Stimulated activated CD4-positive, alpha-beta T cell treated with anti-CD3 and anti-CD28 coated beads, Interleukin-4, amount 100 ng/mL, for 4 hours (primary cell): ENCODE measurements at places on chromosomes 5 and 9.

DNA sequence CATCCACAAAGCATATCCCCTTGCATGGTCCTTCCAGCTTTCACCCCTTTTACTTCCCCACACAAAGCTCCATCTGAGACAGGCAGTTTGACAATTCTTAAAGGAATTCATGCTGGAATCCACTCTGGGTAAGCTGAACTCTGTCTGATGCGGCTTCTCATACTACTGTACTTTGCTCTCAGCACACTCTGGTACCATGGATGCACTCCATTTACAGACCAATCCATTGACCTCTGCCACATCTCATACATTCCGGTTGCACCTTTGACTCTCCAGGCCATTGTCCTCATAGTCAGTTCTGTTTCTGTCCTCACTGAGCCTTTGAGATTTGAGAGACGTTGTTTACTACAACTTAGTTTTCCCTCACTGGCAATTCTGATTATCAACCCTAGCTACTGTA is 12.2 kb downstream of the SPATA9 start:
- DNase-seq = no peak

DNA sequence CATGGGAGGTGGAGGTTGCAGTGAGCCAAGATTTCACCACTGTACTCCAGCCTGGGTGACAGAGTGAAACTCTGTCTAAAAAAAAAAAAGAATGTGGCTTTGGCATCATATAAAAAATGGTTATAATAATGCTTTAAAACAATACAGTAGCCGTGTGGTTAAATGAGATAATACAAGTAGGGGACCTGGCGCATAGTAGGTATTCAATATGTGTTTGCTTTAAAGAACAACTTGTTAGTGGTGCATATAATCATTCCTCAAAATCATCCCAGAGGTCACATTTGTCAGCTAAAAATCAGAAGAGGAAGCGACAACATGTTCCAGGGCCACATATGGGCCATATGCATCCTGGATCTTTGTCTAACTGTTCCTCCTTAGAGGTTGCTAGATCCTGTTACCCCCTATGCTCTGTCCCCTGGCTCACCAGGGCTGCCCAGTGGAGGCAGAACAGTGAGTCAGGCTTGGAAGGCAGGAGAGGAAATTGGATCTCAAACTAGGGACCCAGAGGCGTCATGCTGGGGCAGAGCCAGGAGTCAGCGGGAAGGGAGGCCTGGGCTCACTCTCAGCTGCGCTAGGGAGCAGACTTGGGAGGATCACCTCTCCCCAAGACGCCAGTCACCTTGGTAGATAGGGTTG is 27.7 kb downstream of the LHX6 start:
- DNase-seq = no peak

- DNase-seq = no peak
Measured at GRCh38 chr5:133950821-133951612, 17.4 kb downstream of the C5orf15 start.

GRCh38 chr5:17370651-17371050 is 127.4 kb upstream of the TAF11L2 start:
- DNase-seq = no peak

DNA sequence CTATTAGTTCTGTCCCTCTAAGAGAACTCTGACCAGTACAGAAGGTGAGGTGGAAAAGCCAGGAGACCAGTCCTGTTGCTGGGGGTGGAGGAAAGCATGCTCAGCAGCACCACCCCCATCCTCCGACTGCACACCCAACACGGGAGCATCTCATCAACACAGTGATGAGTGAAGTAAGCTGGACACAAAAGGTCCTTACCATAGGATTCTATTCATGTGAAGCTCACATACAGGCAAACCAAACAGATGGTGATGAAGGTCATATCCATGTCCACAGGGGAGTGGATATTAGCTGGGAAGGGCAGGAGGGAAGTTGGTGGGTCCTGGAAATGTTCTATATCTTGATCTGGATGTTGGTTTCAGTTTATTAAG is 14.8 kb upstream of the MARCHF6 start:
- DNase-seq = no peak

DNA sequence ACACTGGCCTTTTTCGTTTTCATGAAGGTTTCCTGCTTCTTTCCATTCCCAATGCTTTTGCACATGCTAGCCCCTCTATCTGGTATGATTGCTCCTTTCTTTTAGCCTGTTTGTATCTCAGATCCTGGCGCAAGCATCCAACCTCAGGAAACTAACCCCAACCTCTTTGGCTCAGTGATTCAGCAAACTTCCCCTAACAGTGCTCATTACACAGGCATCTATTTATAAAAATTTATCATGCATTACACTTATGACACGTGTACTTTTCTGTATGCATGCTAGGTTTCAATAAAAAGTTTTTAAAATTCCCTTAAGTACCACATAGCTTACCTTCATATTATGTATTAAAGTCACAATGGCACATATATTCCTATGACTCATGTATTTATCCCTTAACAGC is 218.9 kb downstream of the EPB41L4A start:
- no peak for DNase-seq

DNA sequence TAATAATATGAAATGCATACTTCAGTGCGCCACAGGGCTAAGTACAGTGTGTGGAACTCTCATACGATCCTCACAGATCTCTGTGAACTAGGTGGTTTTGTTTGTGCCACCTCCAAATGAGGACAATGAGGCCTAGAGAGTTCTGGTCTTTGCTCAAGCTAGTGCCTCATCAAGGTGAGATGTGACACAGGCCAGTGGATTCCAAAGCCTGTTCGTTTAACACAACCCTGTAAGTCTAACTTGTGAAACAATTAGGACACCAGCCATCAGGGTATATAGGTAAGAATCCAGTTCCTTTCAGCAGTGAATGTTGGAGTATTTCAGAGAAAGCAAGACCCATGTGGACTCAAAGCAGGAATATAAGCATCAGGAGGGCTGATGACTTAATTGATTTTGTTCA is 130.7 kb upstream of the GAS1 start:
- no peak for DNase-seq

GRCh38 chr5:59348189-59348588 is 545.3 kb downstream of the PDE4D start:
- DNase-seq = no peak

DNA sequence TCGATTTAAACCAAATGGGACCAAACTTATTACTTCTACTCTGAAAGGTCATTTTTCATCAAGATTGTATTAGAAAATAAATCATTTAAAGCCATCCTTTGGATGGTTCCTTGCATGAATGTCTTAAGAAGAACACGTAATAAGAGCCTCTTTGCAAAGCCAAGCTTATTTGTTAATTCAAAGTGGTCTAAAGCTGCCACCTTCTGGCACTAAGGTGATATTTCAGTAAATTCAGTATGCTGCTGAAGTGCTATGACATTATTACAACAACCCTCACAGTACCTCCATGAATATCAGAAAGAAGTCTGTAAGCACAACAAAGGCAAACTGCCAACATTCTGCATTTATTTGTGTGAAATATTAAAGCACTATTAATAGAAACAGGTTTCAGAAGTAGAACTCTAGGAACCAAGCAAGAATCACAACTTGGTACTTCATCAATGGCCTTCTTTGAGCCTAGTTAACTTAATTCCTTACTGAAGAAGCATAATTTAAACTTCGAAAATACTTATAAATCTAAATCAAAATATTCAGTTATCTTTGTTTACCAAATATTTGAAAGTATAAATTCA is 53.1 kb upstream of the TYRP1 start:
- DNase-seq = no peak

DNA sequence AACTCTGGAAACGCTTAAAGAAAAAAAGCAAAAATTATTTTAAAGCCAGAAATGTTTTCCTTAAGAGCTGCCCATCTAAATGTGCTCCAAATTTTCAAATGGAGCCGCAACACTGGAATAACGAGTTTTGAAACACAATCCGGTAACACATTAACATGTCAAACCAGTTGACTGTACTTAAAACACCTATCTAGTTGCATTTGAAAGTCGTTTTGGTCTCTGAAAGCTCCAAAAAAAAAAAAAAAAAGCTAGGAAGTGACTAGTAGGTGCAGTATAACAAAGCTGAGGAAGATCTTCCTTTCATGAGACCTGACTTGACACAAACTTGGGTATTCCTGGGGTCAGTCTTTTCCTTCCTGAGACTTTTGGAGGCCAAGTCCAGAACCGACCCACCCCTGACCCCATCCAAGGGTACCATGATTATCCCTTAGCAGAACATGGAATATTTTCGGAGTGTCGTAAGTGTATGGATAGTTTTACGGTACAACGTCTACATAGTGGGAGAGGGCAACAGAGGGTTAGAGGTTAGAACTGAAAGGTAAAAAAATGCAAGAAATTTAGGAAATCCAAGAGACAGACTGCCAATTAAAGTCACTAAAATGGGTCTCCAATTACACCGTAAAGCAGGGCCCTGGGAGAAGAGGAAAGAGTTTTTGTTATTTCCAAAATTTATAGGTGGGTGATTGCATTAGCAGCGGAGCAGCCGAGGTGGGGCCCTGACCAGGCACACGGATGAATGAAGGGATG is 812 bp downstream of the CETN3 start:
- DNase-seq = no peak

- DNase-seq = no peak
Measured at GRCh38 chr5:115477581-115477980, 67.0 kb downstream of the FEM1C start.

DNA sequence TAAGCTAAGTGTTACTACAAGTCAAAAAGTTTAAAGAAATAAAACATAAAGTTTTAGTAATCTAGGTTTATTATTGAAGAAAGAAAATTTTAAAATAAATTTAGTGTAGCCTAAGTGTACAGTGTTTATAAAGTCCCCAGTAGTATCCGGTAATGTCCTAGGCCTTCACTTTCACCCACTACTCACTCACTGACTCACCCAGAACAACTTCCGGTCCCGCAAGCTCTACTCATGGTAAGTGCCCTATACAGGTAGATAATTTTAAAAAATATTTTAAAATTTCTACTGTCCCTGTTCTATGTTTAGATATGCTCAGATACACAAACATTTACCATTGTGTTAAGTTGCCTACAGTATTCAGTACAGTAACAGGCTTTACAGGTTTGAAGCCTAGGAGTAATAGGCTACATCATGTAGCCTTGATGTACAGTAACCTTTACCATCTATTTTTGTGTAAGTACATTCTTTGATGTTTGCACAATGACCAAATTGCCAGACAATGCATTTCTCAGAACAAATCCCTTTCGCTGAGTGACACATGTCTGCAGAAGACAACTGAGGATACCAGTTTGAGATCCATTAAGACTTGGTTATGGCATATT is 253.6 kb downstream of the TRIM32 start:
- DNase-seq = no peak

GRCh38 chr5:72767289-72768010 is 49.0 kb upstream of the TNPO1 start:
- DNase-seq = no peak

DNA sequence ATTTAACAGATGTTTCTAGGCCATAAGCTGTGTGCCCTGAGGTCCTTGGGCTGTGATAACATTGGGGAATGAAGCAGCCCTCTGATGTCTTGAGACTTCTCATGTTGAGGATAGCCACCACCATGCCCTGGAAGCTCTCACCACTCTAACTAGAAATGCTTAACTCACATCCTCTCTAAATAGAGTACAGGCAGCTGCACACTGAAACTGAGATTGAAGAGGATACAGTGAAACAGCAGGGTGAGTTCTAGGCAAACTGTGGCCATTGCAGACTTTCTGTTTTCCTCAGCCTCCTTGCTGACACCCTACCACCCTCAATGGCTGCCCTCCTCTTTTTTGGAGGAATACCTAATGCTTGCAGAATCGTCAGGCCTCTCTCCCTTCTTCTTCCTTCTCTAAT is 22.4 kb downstream of the UTP15 start:
- no peak for DNase-seq

DNA sequence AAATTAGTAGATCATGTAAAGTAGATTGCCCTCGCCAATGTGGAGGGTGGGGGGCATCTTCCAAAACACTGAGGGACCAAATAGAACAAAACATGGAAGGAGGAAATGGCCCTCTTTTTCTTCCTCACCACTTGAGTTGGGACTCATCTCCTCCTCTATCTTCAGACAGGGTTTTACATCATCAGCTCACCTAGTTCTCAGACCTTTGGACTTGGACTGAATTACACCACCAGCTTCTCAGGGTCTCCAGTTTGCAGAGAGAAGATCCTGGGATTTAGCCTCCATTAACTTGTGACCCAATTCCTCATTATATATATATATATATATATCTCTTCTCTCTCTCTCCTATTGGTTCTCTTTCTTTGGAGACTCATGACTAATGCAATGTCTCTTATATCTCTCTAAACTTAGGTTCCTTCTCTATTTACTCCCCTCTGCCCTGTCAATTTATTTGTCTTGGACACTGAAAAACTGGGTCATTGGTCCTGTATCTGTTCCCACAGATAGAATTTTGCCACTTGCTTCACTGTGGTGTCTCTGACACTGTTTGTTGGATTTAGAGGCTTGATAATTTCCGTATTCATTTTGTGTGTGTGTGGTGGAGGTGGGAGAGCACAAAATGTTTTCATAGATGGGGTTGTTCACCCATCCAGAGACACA is 54.3 kb upstream of the TXNDC8 start:
- no peak for DNase-seq

- no peak for DNase-seq
Measured at GRCh38 chr5:153891394-153891793, 147.3 kb downstream of the FAM114A2 start.

- no peak for DNase-seq
Measured at GRCh38 chr9:6907772-6908381, 150.1 kb downstream of the KDM4C start.

DNA sequence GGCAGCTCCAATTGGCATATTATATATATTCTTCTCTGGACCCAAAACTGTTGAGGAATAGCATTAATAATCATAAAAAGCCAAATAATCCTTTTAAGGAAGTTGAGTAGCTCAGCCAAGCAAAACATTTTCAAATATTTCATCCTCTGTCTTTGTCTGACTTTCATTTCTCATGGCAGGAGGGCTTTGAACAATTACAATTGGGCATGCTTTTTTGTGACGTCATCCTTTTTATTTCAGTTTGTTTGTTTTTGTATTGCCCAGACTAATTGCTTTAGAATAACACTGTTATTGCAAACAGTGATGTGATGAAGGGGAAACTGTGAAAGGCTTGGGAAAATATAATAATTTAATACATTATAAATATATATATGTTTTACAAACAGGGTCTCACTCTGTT is 65.2 kb upstream of the MAP1B start:
- no peak for DNase-seq

GRCh38 chr5:119080936-119081335 is 10.0 kb downstream of the DMXL1 start:
- DNase-seq = no peak

DNA sequence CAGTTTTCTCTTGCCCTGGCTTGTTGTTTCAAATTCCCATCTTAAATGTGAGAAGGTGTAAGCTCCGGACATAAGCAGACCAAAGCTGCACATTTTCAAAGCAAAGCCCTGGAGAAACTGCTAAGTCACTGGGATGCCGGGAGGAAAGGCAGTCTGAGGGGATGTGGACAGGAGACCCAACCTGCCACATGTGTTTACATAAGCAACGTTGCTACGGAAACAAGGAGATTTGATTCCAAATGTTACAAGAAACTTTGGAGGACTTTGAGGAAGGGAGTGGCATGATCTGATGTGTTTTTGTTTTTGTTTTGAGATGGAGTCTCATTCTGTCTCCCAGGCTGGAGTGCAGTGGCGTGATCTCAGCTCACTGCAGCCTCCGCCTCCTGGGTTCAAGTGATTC is 25.7 kb upstream of the INSYN2B start:
- DNase-seq = no peak
